ENCODE measurements at places on chromosomes 5 and 9.

- DNase-seq: no peak
These were observed 593.7 kb upstream of the ACO1 start for GRCh38 chr9:31790720-31791119.

GRCh38 chr5:112483704-112484103 is 64.6 kb upstream of the EPB41L4A start:
- DNase-seq: no peak

GRCh38 chr9:37414503-37414943 is 8.0 kb upstream of the GRHPR start:
- no peak for DNase-seq

DNA sequence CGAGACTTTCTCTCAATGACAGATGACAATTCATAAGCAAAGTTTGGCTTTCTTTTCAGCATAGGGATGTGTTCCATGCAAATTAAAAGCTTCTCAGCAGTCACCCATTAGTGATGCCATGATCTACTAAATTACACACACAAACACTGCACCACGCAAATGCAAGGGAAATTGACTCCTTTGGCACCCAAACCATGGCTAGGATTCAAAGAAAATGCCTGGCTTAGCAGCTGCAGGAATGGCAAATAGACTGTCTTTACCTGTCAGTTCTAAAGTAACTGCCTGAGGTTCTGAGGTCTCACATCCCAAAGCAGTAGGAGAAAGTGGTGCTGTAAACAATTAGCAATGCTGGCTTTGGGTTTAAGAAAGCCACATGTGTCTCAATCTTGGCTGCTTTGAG is 108.6 kb upstream of the ATP10B start:
- DNase-seq: no peak

GRCh38 chr9:119588874-119589744 is 219.9 kb upstream of the BRINP1 start:
- no peak for DNase-seq

DNA sequence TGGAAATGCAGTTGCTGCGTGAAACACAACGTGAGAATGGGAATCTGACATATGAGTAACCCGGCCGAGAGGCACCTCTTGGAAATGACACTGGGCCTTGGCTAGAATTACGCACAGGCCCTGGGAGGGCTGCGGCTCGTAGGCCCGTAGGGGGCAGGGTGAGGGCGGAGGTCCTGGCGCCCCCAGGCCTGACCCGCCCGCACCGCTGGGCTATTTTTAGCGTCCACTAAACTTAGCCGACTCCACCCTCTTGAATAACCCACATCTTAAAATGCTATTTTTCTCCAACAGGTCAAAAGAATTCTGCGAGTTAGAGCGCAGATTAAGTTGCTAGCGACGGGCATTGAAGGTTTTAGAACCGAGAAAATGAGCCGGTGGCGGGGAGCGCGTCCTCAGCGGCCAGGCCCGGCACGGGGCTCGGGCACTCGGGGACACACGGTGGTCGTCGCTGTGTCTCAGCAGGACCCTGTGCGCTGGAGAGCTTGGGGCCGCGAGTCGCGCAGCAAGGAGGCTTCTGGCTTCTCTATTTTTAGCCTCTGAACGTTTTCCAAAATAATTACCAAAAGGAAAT is 168.5 kb downstream of the AUH start:
- peak; percentile 76 for DNase-seq

DNA sequence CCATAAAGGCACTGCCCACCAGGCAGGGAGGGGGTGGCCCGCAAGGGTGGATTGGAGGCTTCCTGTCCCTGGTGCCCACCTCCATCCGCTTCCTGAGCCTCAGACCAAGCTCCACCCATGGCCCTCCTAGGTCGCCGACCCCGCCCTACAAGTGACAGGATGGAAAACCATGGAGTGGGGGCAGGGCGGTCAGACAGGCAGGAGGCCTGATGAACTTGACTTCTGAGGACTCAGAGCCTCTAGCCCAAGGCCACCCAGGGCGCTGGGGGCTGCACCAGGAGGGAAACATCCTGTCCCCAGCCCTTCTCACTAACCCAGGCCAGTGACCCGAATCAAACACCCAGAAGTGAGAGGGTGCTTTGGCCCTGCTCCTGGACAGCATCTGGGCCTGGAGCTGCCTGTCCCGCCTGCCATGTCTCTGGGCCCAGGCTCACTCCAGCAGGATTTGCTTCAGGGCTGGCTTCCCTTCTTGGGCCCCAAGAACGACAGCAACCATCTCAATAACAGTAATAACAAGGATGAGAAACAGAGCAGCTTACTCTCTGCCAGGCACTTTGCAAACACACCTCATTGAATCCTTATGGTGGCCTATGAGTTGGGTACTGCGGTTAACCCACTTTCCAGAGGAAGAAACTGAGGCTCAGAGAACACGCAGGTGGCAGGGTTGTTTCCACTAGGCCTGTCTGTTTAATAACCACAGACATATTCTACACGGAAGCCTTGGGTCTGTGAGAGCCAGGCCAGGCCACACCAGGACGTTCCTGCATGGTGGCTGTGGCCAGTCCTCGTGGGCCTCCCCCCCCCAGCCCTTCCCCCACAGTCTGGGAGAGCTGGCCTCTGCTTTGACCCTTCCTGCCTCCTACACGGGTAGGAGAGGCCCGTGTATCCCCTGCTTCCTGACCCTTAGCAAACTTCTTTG is 4.4 kb upstream of the ST6GALNAC6 start:
- DNase-seq: peak; percentile 41
